ENCODE measurements at places on chromosomes 4 and X. TPM values are rescaled to one million over a fixed set of nuclear protein-coding genes. Genes with fewer than 3 reads are reported as not detected.

DNA sequence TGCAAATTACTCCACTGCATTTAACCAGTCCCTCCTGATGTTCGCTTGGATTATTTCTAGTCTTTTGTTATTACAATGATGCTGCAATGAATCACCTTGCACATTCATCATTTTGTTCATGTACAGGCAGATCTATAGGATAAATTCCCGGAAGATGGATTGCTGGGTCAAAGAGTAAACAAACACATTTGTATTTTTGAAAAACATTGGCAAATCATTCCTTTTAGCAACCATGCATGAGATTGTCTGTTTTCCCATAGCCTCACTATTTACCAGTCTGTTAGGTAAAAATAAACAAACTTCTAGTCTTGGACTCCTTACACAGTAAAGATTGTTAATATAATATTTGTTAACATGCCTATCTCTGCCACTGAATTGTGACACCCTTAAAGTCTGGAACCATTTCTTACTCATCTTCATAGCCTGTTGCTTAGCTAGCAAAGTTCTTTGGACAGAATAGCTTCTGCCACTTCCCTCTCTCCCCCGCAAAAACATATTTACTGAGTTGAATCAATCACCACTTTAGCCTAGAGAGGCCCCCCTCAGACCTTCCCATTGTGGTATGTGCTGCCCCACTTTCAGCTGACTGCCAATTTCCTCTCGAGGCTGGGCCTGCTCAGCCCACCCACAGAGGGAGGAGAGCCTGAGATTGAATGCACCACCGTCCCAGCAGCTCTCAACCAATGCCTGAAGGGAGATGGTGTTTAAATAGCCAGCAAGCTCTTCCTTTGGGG is 108.4 kb upstream of the ATXN3L start:
- no peak overlapping the region for H3K4me3 ChIP-seq
- H3K27ac ChIP-seq: peak overlapping the region; percentile 32
- DNase-seq: peak; percentile 9
- H3K4me1 ChIP-seq: peaks cover 18% of the 10 kb centered on the region

DNA sequence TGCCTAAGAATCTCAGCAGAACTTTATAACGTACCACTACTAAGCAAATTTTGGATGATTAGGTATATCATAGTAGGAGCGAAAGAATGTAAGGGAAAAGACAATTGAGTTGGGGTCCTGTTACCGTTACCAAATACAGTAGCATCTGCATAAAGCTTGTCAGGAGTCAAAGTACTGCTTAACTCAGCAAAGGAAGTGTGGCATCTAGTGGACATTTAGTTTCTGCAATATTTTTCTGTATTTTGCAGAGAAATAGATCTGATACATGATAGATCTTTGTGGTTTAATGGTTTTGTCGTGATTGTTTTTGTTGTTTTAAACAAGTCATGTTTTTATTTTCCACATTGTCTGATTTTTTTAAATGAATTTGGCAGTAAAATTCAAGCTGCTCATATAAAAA is 81.0 kb upstream of the SMARCAD1 start:
- no peak overlapping the region for H3K27ac ChIP-seq
- H3K27me3 ChIP-seq: no peaks in the 10 kb centered on the region
- H3K4me3 ChIP-seq: no peak overlapping the region

DNA sequence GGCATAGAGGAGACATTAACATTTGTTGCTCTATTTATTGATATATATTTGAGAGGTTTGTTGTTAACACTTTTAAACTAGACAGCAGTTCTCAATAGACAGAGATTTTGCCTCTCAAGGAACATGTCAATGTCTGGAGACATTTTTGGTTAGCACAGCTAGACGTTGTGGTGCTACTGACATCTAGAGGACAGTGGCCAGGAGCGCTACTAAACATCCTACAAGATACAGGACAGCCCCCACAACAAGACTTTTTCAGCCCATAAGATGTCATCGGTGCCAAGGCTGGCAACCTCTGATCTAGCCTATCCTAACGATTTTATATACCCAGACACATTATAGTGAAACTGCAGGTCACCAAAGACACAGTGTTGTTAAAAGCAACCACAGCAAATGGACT is 18.4 kb upstream of the CTSO start:
- no peaks in the 10 kb centered on the region for H3K27me3 ChIP-seq
- H3K4me3 ChIP-seq: no peak overlapping the region
- H3K4me1 ChIP-seq: no peaks in the 10 kb centered on the region
- DNase-seq: no peak
- no peak overlapping the region for H3K27ac ChIP-seq

DNA sequence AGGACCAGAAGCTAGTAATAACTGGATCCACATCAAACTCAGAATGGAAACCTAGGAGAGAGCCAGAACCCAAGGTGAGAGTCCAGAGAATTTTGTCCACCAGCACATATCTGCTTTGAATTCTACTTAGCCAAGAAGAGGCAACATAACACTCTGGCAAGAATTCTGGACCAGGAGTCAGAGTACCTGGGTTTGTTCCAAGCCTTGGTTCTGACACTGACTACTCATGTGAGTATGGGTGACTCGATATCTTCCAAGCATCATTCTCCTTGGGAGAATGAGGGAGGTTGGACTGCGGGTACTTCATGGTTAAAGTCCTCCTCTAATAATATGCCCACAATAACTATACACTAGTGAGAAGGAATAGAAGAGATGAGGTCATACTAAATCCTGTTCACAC is 144.0 kb upstream of the JADE1 start:
- no peak for DNase-seq
- peaks cover 12% of the 10 kb centered on the region for H3K4me1 ChIP-seq
- no peaks in the 10 kb centered on the region for H3K27me3 ChIP-seq
- no peaks in the 10 kb centered on the region for H3K36me3 ChIP-seq

DNA sequence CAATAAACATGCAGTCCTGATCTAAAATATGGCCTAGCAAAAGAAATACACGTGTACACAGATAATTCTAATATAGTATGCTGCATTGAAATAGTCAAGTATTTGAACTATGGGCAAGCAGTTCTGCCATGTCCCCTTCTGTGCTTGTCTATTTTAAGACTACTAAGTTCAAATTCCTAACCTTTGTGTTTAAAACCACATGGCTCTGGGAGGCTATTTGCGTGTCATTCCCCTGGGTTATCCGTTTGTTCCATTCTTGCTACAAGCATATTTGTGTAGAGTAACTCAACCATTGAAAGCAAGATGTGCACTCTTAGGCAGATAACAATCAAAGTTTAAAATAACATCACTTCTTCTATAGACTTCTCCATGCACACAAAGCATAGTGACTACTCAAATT is 25.4 kb upstream of the TBC1D1 start:
- peaks cover 4% of the 10 kb centered on the region for H3K36me3 ChIP-seq
- H3K27ac ChIP-seq: no peak overlapping the region
- no peak for DNase-seq
- H3K4me1 ChIP-seq: peaks cover 12% of the 10 kb centered on the region
- no peak overlapping the region for H3K4me3 ChIP-seq

- no peak for DNase-seq
- peaks cover 6% of the 10 kb centered on the region for H3K36me3 ChIP-seq
- H3K27ac ChIP-seq: no peak overlapping the region
These were observed 66.2 kb downstream of the ZAR1 start for GRCh38 chr4:48556268-48556667.

DNA sequence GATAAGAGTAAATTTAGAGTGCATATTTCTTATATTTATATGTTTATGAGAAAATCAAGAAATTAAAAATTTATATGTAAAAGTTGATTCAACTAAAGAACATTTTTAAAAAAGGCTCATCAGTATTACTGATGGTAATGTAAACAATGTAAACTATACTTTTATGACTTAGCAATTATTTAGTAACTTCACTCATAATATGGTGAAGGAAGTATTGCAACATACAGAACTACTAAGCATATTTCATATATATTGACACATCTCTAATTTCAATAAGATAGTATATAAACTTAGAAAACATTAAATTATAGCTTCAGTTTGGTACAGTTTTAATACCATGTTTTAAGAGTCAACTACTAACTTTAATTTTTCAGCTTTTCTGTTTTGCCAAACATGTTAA is 512.8 kb upstream of the PCDH7 start:
- no peaks in the 10 kb centered on the region for H3K27me3 ChIP-seq
- no peak for DNase-seq
- no peaks in the 10 kb centered on the region for H3K4me1 ChIP-seq
- no peaks in the 10 kb centered on the region for H3K36me3 ChIP-seq
- H3K27ac ChIP-seq: no peak overlapping the region

DNA sequence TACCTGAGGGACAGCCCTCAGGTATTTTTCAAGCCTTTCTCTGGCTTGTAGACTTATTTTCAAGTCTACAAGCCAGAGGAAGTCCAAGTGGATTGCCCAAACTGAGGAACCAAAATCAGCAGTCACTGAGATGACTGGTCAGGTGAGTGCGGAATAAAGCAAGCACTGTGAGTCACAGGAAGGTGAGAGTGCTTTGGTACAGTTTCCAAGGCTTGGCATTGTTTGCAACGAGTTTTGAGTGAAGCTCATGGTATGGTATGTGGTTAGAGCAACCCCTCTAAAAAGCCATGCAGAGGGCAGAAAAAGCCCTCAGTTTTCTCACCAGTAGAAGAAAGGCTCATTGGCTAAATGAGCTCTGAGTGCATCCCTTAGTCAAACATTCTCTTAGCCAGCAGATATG is 112.8 kb upstream of the EOLA2 start:
- no peaks in the 10 kb centered on the region for H3K36me3 ChIP-seq
- H3K27ac ChIP-seq: no peak overlapping the region
- H3K4me3 ChIP-seq: no peak overlapping the region
- no peak for DNase-seq
- H3K27me3 ChIP-seq: no peaks in the 10 kb centered on the region

DNA sequence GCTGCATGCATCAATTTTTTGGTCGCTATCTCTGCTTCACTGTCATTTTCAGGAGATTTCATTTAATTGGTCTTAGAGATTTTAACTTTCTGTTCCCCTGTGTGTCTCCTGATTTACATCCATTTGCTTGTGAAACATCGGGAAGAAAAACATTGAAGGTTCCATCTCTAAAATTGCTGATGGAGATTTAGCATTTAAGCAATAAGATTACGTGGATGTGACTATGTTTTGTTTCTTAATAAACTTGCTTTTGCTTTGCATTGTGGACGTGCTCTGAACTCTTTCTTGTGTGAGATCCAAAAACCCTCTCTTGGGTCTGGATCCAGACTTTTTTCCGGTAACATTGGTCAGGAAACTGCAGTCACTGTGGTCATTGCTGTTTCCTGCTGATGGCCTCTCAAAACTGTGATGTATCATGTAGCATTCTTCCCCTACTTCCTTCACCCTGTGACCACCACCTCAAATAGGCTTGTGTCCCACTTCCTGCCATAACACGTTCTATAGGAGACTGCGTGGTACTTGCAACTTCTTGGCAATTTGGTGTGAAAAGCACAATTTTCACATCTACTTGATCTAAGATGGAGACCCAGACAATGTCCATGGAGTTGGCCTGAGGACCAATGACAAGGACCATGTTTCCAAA is 4.9 kb downstream of the CXCL2 start:
- H3K27me3 ChIP-seq: peaks cover 11% of the 10 kb centered on the region
- no peak overlapping the region for H3K4me3 ChIP-seq
- H3K36me3 ChIP-seq: no peaks in the 10 kb centered on the region
- DNase-seq: no peak

- peaks cover 3% of the 10 kb centered on the region for H3K27me3 ChIP-seq
- H3K27ac ChIP-seq: no peak overlapping the region
- no peak overlapping the region for H3K4me3 ChIP-seq
- no peak for DNase-seq
These were observed 7.8 kb downstream of the PNCK start for GRCh38 chrX:153665726-153666306.

Gene ARSD
- 2.7 TPM for polyA plus RNA-seq
